ENCODE measurements at places on chromosomes 3 and 15. TPM values are rescaled to one million over a fixed set of nuclear protein-coding genes. Genes with fewer than 3 reads are reported as not detected.

- DNase-seq = no peak
These were observed 31.5 kb upstream of the LDHAL6B start for GRCh38 chr15:59174835-59175831.

GRCh38 chr15:82839136-82839535 is 29.7 kb downstream of the WHAMM start:
- no peak for DNase-seq

- no peak for DNase-seq
These were observed 14.6 kb downstream of the UBE2Q2 start for GRCh38 chr15:75857886-75858285.

DNA sequence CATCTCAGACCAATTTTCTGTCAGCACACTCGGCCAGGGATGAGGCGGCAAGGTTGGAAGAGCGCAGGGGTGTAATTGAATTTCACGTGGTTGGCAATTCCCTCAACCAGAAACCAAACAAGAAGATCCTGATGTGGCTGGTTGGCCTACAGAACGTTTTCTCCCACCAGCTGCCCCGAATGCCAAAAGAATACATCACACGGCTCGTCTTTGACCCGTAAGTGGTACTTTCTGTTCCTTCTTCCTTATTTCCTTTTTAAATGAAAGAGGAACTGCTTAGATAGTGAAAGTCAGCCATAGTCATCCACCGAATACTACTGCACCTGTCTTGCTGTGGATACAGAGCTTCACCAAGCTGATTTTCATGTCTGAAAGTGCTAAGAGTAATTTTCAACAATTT is 60.1 kb downstream of the SGO1 start:
- DNase-seq = no peak

DNA sequence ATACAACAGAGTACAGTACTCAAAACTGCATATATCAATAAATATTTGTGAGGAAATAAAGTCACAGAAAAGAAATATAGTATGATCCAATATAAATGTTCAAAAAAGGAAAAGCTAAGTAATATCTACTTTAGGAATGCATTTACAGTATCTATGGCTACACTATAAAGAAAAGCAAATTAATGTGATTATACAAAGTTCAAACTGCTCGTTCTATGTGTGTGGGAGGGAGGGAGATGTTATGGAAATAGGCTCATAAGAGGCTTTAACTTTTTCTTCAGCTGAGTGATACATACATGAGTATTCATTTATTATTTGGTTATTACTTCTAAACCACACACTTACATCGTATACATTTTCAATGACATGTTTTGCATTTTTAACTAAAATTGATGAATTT is 377.7 kb upstream of the AGTR1 start:
- no peak for DNase-seq

- no peak for DNase-seq
These were observed 495.2 kb upstream of the TBL1XR1 start for GRCh38 chr3:177692304-177692975.

GRCh38 chr3:12904951-12905315 is 63.6 kb upstream of the RPL32 start:
- no peak for DNase-seq

GRCh38 chr3:117688583-117688982 is 979.0 kb downstream of the TUSC7 start:
- no peak for DNase-seq

GRCh38 chr3:150793641-150794040 is 30.7 kb upstream of the SIAH2 start:
- DNase-seq = no peak

DNA sequence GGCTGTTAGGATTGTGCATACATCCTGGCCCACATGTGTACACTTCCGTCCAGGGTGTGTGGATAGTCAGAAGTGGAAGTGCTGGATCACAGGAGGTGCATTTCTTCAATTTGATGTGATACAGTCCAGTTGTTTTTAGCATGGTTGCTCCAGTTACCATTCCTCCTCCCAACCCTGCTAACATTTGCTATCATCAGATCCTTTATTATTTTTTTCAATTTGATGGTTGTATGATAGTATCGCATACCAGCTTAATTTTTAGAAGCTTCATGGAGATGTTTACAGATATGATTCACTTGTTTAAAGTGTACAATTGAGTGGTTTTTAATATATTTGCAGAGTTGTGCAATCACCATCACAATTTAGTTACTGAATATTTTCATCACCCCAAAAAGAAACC is 202.7 kb downstream of the ITPR1 start:
- no peak for DNase-seq

DNA sequence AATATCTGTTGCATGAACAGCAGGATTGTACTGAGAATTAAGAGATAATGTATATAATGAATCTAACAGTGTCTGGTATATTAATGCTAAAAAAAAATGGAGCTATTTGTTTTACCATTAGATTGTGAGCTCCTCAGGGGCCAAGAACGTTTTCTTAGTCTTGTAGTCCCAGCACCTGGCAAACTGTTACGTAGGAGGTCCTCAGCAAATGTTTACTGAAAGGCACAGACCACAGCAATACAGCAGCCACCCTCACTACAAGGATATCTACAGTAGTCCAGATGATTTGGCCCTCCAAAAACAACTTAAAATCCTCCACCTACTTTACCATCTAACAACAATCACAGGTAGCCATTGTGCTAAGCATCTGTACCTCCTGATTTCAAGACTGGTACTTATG is 59.7 kb downstream of the MSL2 start:
- DNase-seq = no peak

- no peak for DNase-seq
These were observed 128.8 kb upstream of the OSTN start for GRCh38 chr3:191070201-191070600.

GRCh38 chr15:70327328-70327855 is 229.7 kb upstream of the TLE3 start:
- DNase-seq = no peak

GRCh38 chr3:16050641-16051467 is 123.6 kb upstream of the GALNT15 start:
- no peak for DNase-seq

DNA sequence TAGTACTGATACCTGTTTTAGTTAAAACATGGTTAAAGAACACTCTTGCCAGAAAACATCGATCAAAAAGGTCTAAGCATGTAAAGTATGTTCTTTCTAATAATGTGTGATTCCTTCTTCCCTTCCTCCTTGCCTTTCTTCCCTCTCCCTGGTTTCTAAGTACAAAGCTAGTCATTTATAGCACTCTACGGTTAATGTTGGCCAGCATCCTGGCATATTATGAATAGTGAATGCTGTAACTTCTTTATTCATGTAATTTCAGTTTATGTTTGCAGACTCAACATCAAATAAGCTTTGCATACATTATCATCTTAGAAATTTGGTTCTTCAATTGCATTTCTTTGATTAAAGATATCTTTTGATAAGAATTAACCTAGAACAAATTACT is 27.1 kb downstream of the P2RY12 start:
- DNase-seq = no peak

DNA sequence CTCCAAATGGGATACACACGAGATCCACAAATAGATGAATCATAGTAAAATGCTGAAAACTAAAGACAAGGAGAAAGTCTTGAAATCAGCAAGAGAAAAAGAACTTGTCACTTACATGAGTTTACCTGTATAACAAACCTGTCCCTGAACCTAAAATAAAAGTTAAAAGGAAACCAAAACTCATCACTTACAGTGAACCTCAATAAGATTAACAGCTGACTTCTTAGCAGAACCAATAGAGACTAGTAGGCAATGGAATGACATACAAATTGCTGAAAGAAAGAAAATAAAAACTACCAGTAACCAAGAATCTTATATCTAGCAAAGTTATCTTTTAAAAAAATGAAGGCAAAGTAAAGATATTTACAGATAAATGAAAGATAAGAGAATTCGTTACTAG is 27.4 kb downstream of the SEC22A start:
- DNase-seq = no peak

DNA sequence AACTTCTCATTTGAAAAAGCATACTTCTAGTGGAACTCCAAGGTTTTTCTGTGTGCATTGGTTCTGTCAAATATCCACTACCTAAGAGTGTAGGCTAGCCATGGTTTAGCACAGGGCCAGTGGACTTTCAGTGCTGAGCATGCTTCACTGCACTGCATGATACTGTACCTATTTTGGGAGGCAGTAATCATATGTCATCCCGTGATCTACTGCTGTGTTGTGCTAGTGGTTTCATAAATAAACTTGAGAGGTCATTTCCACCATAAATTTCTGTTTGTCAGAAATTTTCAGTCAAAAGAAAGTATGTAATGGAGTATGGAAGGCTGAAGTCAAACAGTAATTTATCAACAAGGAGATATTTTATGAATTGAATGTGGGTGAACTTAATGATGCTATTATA is 203.6 kb downstream of the ROBO1 start:
- DNase-seq = no peak

DNA sequence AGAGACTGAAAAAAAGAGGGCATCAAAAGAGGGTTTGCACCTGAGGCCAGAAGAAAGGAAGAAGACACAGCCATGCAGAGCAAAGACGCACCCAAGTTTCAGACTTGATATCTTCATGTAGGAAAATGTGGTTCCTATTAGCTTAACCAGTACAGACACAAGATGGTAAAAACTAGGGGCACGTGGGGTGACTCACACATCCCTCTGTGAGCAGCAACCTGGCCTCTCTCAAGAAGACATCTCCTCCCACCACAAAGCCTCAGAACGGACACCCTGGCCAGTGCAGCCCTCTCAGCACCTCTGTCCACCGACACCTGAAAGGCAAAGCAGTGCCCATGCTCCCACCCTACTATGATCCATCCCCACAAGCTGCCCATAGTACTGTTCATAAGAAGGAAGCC is 33.3 kb downstream of the GLB1 start:
- DNase-seq = peak; percentile 53

GRCh38 chr3:46052531-46052930 is 25.2 kb upstream of the XCR1 start:
- no peak for DNase-seq

GRCh38 chr15:55770806-55771205 is 27.9 kb upstream of the PRTG start:
- DNase-seq = no peak

PLA2G4D gene
- polyA plus RNA-seq = not detected

SYNM gene
- 1.8 TPM for polyA plus RNA-seq

FAM3D gene
- polyA plus RNA-seq = not detected

PLIN1 gene
- polyA plus RNA-seq = 0.06 TPM

VWA5B2 gene
- not detected for polyA plus RNA-seq

TIMP4 gene
- polyA plus RNA-seq = 1.8 TPM

SKOR1 gene
- 0.02 TPM for polyA plus RNA-seq

RHOV gene
- polyA plus RNA-seq = 0.13 TPM

C3orf85 gene
- not detected for polyA plus RNA-seq

CEMIP gene
- polyA plus RNA-seq = 497 TPM
